ENCODE measurements at places on chromosomes 1 and 21.

DNA sequence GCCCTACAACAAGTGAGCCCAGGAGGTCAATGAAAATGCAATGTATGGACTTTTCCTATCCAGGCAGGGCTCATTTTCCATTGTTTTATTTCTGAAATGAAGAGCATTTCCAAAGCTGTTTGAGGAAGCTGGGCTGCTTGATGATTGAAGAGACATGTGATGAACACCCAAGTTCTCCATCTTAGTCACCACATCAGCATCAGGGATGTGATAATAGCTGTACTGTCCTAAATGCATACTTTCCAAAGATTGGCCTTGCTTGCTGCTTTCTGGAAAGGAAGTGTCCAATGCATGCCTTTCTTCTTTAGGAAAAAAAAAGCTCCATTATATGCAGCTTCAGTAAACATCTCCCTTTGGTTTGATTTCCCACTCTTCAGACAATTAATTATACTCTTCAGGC is 425.9 kb upstream of the RUNX1 start:
- DNase-seq = peak; percentile 71

- DNase-seq = no peak
Measured at GRCh38 chr1:181522864-181523263, 39.5 kb downstream of the CACNA1E start.

DNA sequence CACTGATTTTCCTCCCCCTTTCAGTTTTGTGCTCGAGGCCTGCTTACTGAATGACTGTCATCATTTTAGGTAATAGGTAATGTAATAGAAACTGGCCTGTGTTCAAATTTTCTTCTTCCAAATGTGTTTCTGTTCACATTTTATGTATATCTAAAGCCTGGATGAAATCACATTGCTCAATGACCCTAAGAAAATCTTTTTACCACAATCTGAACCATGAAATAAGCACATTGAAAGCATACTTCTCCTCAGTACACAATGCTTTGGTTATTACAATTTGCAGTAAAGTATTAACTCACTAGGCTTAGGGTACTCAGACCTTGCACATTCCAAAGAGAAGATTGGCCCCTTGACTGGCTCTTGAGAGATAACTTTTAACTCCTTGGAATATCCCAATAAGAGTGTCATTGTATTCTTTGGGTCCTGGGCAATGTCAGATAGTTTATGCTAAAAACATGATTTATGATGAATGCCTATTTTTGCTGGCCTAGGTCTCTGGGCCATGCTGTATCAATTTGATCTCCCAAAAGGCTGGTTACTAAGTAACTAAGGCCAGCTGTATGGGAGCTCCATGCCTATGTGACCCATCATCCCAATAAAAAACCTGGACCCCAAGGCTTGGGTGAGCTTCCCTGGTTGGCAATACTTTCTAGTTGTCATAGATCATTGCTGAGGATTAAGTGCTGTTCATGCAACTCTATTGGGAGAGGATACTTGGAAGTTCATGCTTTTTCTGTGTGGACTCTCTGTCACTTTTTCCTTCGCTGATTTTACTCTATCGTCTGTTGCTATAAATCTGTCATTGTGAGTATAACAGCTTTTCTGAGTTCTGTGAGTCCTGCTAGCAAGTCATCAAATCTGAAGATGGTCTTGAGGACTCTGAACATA is 293.9 kb downstream of the GRIK1 start:
- DNase-seq = no peak

DNA sequence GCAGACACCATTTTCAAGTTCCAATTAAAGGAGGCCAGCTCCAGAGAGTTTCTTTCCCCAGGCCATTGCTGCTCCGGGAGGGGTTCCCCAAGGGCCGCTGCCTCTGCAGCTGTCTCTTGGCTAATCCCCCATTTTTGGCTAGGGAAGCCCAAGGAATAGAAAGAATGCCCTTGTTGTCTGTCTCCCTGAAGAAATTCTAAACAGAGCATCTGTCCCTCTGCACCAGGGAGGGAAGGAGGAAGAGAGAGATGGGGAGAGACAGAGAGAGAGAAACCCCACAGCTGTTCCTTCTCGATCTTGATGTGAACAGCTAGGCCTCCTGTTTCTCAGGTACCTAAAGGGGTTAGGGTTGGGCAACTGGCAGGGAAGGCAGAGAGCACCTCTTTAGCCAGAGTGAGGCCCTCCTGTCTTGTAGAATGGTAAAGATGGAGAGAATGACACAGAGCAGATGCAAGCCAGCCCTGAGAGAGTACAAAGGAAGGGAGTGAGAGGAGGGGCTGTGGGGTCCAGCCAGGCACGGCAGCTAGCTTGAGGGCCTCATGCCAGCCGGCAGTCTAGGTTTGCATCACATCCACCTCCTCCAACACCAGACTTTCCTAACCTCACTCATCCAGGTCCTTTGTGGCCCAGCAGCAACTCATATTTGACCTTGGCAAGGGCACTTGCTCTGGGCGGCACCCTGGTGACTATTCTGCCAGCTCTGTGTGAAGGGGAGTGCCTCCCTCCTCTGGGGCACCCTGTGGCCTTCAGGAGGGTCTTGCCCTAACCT is 13.1 kb downstream of the OPTC start:
- DNase-seq = no peak

GRCh38 chr1:167739752-167740151 is 18.0 kb downstream of the MPZL1 start:
- DNase-seq = no peak

All from fibroblast of skin of right quadriceps (primary cell).